Forelimb muscle (tissue), 1 donor: ENCODE measurements at places on chromosomes 3 and 15. TPM values are rescaled to one million over a fixed set of nuclear protein-coding genes. Genes with fewer than 3 reads are reported as not detected.

Gene RBMS3
- polyA plus RNA-seq, result 28.5 TPM

Gene SLC12A1
- polyA plus RNA-seq, result 0.15 TPM

Gene SUCNR1
- polyA plus RNA-seq, result 0.05 TPM

Gene HOMER2
- polyA plus RNA-seq, result 34.8 TPM
